ENCODE measurements at places on chromosomes 3 and 15.
A peak's percentile ranks its signal among the peaks of the same experiment; 100 is the strongest.

- DNase-seq, result peak; percentile 49
Observed at GRCh38 chr3:184691397-184692231, 20.2 kb downstream of the MAGEF1 start.

DNA sequence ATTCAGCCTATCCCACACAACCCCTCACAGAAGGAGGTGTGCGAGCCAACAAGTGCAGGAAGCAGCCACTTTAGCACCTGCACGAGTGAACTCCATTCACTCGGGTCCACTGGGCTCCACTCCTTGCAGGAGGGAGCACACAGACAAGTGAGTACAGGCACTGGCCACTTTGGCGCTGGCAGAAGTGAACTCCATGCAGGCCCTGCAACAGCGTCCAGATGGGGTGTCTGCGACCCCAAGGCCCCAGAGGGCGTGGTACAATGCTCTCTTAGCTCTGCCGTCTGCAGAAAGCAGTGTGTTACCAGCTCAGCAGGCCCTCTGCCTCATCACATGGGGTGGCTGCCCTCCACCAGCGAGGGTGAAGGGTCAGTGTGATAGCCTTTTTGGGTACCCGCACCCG is 388.0 kb upstream of the CNTN4 start:
- no peak for DNase-seq

DNA sequence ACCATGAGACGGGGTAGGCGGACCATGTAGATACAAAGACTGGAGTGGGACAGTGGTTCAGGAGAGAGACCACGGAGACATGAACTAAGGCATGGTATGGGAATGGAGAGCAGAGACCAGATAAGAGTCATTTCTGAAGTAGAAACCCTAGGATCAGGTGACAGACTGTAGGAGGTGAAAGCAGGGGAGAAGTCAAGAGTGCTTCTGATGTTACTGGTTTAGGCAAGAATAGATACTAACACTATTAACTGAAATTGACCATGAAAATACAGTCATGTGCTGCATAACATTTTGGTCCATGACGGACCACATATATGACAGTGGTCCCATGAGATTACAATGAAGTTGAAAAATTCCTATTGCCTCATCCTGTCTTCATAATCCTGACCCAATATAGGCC is 41.7 kb downstream of the RASGRP1 start:
- no peak for DNase-seq

- DNase-seq, result no peak
Observed at GRCh38 chr15:34583399-34584329, at the start of gene GOLGA8B. TSS of gene GOLGA8B (minus strand) at chr15:34583651. CDS start at chr15:34535912, 47,739 bp downstream.

GRCh38 chr3:192038726-192039125 is 577.8 kb downstream of the PYDC2 start:
- DNase-seq, result no peak

GRCh38 chr15:49468481-49468839 is 45.4 kb downstream of the FGF7 start:
- no peak for DNase-seq

DNA sequence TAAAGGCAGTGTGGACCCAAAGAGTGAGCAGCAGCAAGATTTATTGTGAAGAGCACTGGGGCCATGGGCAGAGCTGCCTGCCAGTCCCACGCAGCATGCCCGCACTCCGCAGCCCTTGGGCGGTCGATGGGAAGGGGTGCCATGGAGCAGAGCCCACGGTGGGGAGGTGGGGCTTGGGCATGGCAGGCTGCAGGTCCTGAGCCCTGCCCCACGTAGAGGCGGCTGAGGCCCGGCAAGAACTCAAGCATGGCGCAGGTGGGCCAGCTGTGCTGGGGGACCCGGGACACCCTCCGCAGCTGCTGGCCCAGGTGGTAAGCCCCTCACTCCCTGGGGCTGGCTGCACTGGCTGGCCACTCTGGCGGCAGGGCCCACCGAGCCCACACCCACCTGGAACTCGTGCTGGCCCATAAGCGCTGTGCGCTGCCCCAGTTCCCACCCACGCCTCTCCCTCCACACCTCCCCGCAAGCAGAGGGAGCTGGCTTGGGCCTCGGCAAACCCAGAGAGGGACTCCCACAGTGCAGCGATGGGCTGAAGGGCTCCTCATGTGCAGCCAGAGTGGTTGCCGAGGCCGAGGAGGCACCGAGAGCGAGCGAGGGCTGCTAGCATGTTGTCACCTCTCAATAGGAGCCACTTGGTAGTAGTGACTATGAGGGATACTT is 1218.8 kb upstream of the EPHA6 start:
- no peak for DNase-seq

DNA sequence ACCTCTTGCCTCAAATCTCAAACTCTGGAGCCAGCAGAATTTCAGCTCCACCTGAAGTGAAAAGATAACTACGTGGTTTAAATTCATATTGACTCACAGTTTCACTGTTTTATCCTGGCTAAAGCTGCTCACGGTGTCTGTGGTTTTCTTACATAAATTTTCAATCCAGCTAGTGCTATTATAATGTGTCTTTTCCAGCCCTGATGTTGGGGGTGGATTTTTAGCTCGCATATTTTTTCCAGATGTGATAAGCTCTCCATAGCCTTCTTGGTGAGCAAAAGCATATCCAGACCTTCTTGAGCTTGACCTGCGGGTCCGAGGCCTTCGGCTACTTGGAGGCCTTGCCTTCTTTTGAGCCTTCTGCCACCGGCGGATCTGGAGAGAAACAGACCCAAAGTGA is 239.3 kb downstream of the DTWD1 start:
- DNase-seq, result no peak

DNA sequence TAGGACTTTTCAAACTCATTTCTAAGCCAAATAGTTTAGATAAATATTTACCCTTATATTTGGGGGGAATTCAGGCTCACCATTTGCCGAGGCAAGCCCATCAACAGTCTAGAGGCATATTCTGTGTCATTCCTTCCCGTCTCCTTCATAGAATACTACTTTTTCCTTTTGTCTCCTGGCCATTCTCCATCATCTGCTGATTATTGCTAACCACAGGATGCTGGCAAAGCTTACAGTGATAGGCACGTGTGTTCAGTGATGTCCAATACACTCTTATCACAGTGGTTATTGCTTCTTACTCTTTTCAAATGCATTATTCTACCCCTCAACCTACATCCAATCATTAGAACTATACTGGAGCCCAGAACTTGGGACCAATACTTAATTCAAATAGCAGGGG is 130.6 kb upstream of the ZBED2 start:
- no peak for DNase-seq

DNA sequence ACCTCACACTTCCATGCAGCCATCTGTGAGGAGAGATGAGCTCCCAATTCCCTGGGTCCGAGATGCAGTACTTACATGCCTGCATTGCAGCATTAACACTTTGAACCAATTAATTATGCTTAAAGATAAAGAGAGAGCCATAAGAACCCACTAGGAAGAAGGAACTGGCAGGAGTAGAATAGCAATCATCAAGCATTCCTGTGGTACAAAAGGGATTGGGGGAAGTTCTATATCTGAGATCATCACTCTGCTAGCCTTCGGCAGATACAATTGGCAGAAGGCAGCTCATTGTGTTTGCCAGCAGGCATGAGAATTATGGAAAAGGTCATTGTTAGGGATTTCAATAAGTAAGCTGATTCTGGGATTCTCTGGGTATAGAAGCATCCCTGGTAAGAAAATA is 891.4 kb downstream of the NTRK3 start:
- no peak for DNase-seq

GRCh38 chr15:57861815-57862586 is 155.5 kb downstream of the POLR2M start:
- no peak for DNase-seq

DNA sequence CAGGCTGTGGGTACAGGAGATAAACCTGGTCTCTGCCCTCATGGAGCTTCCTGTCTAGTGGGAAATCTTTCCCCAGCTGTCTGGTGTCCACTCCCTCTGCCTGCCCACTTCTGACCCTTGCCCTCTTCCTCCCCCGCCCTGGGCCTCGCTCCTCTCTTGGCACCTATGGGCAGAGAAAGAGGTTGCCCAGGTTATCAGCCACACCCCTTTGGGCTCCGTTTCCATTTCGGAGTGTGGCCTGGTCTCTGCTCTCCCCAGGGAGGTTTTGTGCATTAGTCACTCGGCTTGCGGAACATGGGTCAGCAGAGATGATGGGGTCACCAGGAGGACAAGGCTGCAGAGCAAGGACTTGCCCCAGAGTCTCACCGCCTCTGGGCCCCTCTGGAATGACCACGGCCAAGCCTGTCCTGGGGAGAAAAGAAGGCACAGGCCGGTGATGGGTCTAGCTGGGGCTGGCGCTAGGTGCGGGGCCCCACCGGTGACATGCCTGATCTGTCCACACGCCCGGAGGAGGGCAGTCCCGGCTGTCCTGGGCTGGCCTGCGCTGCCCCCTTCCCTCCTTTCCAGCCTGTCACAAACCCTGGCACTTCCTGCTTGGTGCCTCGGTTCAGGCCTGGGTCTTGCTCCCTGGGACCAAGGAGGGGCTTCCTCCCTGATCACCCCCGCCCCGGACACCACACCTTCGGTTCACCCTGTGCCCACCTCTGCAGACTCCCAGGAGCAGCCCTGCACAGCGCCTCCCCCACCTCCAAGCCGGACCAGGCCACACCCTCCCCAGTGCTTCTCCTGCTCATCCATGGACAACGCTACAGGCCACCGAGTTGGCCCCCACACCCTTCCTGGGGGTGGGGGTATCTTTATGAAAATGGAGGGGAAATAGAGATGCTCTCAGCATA is 35.6 kb upstream of the MUC4 start:
- no peak for DNase-seq

DNA sequence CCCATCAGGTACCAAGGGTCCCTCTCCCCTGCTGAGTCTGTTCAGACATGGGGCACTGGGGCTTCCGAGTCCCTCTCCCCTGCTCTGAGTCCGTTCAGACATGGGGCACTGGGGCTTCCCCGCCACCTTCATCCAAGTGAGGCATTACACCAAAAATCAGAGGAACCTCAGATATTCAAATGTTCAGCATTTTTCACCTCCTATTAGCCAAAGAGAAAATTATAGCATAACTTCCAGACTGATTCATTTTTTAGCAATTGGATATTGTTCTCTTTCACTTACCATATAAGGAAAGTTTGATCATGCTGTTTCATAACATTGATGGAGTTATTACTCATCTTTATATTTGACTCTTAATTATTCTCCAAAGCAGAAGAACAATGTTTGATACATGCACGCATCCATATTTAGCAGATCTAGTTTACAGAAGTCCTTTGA is 213.9 kb downstream of the MTHFS start:
- no peak for DNase-seq

- no peak for DNase-seq
Observed at GRCh38 chr3:139430493-139430892, 41.0 kb upstream of the COPB2 start.

- no peak for DNase-seq
Observed at GRCh38 chr3:117788061-117788460, 1078.5 kb downstream of the TUSC7 start.

DNA sequence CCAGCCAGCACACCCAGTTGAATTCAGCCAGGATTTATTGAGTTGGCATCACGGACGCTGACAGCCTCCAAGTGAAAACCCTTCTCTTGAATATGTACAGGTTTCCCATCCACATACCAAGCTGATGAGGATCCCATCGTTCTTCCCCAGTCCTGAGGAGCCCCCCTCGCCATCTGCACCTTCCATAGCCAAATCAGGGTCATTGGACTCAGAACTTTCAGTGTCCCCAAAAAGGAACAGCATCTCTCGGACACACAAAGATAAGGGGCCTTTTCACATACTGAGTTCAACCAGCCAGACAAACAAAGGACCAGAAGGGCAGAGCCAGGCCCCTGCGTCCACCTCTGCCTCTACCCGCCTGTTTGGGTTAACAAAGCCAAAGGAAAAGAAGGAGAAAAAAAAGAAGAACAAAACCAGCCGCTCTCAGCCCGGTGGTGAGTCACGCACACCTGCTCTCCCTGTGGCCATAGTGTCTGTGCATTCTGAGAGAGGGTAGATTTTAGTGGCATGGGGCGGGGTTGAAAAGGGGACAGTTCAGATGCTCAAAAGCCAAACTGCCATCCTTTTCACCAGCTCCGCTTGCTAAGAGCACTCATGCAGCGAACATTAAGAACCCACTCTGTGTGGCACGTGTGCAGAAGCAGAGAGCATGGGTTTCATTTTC is 51.2 kb downstream of the KLHL25 start:
- no peak for DNase-seq

DNA sequence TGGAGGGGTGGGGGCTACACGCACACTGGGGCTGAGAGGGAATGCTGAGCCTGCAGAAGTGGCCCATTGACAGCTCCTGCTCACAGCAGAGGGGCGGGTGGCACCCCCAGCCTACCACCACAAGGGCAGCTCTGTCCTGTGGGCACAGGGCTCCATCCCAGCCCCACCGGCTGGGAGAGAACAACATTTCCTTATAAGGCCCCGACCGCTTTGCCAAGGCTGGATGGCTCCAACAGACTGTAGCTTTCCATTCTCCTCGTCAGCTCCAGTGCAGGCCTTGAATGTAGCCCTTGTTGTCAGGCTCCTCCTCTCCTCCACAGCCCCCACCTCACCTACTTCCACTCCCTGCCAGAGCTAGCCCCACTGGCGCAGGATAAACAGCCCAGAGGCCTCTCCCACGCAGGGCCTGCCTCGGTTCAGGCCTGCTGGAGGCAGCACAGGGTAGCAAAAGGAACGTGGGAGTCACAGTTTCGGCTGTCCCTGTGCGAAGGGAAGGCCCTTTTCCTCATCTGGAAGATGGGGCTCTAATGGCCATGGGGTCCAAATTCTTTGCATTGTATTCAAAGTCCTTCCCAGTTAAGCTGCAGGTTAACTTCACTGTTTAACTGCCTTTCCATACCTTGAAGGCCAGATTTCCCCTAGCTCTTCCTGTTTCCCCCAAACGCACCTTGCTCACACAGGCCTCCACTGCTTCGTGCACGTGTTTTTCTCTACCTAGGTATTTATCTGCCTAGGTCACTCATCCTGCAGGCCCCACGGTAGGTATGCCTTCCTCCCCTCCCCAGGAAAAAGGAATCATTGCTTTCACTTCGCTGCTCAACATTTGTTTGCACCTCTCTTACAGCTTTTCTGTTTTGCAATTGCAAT is 101.6 kb upstream of the LPP start:
- no peak for DNase-seq

DNA sequence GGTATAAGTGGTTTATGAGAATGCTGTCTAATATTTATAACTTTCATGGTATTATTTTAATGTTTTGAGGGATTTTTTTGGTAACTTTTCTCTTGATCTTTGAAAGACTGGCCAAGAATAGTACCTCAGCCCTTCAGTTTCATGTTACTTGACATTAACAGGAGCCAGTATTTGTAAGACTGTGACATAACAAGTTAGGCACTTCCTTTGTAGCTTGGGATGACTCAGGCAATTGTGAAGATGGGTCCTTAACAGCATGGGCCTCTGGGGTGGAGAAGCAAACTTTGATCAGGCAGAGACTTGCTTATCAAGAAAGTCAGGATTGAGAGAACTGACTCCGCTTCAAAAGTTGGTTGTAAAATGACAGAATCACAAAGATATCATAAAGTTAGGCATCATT is 9.5 kb downstream of the LRRC49 start:
- DNase-seq, result no peak

DNA sequence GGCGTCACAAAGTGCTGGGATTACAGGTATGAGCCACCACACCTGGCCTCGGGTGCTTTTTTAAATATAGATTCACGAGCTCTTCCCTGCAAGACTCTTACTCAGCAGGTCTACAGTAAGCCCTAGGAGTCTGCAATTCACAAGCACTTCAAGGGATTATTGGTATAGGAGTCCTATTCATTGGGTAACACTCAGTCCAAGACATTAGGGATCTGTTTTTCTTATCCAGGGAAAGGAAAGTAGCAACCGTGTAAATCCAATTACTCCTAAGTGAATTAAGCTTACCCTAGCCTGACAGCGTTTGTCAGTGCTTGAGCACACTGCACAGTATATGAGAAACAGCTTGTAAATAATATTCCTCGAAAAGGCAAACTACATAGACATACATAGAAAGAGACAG is 109.9 kb downstream of the SENP2 start:
- DNase-seq, result no peak

Data from CD14-positive monocyte (primary cell).